Renal cortex interstitium (tissue), 15 donors: ENCODE measurements at places on chromosomes 13 and 19. TPM values are rescaled to one million over a fixed set of nuclear protein-coding genes. Genes with fewer than 3 reads are reported as not detected.

GRCh38 chr13:101785858-101786257, 333.4 kb downstream of the ITGBL1 start:
- peak; percentile 1 for DNase-seq

The FBL gene
- 331 TPM for polyA plus RNA-seq

- DNase-seq, result no peak
These were observed 12.2 kb upstream of the OR10H5 start for GRCh38 chr19:15775249-15775648.

The ZNF730 gene
- 7.0 TPM for polyA plus RNA-seq

The ZNF443 gene
- polyA plus RNA-seq, result 11.9 TPM

The CCDC8 gene
- 71.4 TPM for polyA plus RNA-seq

The PSG3 gene
- not detected for polyA plus RNA-seq

The ZNF132 gene
- 14.0 TPM for polyA plus RNA-seq

The PET100 gene
- 94.6 TPM for polyA plus RNA-seq

GRCh38 chr19:54674021-54674617, 11.3 kb downstream of the LILRB4 start:
- DNase-seq, result no peak

The NPHS1 gene
- polyA plus RNA-seq, result 158 TPM

GRCh38 chr13:31090961-31091624, 70.6 kb downstream of the HSPH1 start:
- no peak for DNase-seq

The ZNF420 gene
- 23.4 TPM for polyA plus RNA-seq

DNA sequence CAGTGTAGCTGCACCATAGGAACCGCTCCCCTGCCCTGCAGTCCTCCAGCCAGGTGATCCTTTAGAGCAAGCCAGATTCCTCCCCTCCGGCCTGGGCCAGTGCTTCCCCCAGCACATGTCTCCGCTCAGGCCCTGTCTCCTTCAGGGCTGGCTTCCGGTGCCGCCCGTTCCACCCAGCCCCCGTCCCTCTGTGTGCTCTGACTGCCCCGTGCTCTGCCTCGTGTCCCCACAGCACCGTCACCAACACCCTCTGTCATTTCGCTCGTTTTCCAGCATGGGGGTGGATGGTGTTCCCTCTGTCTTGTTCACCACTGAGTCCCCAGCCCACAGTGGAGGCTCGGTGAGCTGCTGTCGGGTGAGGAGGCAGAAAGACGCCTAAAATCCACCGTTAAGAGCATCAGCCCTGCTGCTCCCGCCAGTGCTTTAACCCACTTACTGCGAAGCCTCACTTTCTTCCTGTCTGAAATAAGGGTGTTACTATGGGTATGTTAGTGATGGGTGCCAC, 54.5 kb downstream of the TSSK6 start:
- DNase-seq, result no peak

- DNase-seq, result no peak
These were observed 8.6 kb upstream of the SERP2 start for GRCh38 chr13:44365008-44365407.

DNA sequence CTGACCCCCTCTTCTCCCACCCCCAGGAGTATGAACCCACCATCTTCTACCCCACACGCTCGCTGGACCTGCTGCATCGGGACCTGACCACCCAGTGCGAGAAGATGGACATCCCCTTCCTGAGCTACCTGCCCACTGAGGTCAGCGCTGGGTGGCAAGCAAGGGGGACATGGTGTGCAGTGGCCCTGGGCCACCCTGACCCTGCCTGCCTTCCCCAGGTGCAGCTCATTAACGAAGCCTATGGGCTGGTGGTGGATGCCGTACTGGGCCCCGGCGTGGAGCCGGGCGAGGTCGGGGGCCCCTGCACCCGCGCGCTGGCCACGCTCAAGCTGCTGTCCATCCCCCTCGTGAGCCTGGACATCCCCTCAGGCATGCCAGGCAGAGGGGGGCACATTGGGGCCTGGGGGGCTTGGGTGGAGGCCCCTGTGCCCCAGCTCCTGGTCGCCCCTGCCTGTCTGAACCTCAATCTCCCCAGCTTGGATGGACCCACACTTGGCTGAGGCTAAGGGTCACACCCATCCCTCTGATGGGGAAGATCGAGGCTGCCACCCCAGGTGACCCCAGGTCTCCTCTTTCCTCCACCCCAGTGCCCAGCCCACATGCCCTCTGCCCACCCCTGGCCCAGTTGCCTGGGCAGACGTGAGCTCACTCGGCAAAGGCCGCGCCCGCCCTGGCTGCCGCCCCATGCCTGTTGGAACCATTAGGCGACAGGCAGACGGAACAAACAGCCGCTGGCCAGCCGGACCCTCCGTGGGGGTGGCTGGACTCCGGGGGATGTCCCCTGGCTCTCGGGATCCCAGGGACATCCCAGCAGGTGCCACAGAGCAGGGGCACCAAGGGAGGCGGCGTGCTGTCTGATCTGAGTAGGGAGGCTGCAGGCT, 2.5 kb upstream of the CILP2 start:
- DNase-seq, result no peak

DNA sequence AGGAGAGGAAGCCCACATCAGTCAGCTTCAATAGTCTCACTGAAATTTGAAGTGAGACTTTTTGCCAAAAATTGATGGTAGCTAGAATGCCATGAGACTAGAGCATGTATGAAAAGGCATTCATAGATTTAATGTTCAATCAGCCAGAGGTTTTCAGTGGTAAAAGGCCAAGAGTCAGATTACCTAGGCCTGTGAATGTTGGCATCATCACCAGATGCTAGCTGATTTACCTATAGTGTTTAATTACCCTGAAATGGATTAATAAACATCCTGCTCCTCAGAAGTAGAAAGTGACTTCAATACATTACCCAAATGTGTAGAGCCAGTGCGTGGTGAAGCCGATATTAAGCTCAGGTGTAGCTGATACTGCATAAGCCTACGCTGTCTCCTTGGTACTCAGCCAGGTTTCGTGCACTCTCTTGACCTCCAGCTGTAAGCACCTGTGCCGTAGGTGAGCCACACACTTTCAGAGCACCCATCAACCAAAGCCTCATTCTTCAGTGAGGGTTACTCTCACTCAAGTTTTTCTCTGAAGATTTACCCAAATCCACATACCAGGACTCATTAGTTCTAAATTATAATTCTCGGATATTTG, 1140.3 kb upstream of the SLC10A2 start:
- DNase-seq, result no peak

GRCh38 chr13:90365130-90365529, 982.4 kb upstream of the MIR17HG start:
- no peak for DNase-seq

DNA sequence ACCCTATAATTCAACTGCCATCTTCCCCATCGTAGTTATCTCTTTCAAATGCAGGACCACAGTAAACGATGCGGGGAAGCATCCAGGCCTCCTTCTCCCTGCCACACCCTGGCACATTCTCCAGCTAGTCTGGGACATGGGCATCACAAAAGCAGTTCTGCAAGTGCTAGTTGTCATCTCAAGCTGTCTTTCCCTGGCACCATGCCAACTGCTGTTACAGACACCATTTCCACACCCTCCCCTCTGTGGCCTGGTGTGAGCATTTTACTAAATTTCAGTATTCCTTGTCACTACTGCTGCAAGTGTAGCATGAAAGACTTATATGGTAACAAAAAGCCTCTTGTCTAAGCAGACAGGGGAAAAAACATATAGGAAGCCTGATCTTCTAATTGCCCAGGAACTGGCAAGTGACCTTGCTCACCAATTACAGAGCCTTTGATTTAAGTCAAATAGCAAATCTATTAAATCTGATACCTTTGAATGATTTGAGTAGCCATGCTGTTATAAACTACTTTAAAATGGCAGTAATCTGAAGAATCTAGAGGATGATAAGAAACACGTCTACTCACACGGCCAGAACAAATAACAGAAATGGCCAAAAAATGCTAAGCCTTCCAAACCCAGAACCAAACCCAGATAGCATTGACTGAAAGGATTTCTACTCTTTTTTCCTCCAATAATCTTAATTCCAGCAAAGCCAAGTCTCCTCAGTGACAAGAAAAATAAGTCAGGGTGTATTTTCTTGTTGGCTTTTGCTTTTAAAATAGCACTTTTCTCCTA, 179.0 kb downstream of the NUFIP1 start:
- DNase-seq, result no peak

DNA sequence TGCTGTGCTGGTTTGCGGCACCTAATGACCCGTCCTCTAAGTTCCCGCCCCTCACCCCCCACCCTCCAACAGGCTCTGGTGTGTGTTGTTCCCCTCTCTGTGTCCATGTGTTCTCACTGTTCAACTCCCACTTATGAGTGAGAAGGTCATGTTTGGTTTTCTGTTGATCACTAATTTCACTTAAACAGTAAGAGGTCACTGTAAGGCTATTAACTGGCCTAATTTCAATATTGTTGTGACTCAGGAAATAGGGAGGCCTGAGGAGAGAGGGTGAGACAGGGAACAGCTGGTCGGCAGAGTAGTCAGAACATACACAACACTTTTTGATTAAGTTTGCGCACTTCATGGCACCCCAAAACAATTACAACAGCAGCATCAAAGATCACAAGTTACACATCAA, 15.6 kb downstream of the TUBGCP3 start:
- no peak for DNase-seq

GRCh38 chr13:74726206-74726605, 592.0 kb upstream of the KLF12 start:
- DNase-seq, result no peak

The ANGPTL8 gene
- 0.34 TPM for polyA plus RNA-seq

DNA sequence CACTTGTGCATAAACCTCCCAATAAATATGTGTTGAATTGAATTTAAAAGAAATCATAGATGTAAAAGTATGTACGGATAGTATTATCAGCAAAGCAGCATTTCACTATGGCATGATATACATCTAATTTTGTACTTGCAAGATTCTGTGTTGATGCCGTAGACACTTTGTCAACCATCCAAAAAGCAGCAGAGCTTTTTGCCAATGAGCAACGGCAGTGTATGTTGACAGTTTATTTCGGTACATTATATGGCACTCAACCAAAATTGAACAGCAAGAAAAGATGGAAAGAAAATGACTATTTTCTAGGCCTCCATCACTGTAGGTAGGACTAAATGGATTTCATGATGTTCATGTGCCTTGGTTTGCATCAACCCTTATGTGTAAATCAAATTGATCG, 543.7 kb downstream of the DACH1 start:
- DNase-seq, result no peak

The SPC24 gene
- polyA plus RNA-seq, result 18.4 TPM

The BSG gene
- 359 TPM for polyA plus RNA-seq

GRCh38 chr19:50599427-50599826, 31.2 kb upstream of the LRRC4B start:
- no peak for DNase-seq

The ZNF728 gene
- 0.20 TPM for polyA plus RNA-seq

DNA sequence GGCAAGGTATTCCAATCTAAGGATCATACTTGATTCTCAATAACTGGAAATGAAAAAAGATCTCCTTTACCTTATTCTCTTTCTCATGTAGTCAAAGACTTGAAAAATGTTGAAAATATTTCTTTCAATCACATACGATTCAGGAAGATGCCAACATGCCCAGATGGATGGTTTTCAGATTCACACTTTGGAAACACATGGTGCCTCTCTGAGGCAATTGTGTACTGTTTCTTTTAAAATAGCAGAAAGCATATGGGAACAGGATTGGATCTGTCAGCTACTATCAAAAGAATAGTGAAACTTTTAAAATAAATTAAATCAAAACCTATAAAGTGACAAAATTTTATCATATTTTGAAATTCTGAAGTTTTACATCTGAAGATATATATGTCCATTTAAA, 222.4 kb downstream of the SPRY2 start:
- no peak for DNase-seq

GRCh38 chr13:113654591-113655345, 3.2 kb downstream of the ATP4B start:
- DNase-seq, result no peak

The RYR1 gene
- 5.3 TPM for polyA plus RNA-seq

GRCh38 chr19:5130371-5131030, 161.6 kb downstream of the KDM4B start:
- DNase-seq, result no peak

DNA sequence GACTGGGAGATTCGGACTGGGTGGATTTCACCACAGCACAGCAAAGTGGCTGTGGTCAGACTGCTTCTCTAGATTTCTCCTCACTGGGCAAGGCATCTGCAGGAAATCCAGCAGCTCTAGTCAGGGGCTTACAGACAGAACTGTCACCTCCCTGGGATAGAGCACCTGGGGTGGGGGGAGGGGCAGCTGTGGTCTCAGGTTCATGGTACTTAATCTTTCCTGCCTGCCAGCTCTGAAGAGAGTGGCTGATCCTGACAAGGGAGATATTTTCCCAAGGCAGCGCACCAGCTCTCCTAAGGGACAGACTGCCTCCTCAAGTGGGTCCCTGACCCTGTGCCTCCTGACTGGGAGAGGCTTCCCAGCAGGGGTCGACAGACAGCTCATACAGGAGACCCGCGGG, 212.8 kb upstream of the KLF12 start:
- no peak for DNase-seq

The TNFSF11 gene
- polyA plus RNA-seq, result 0.86 TPM

The IGSF23 gene
- polyA plus RNA-seq, result 0.83 TPM
